Activated CD4-positive, alpha-beta memory T cell treated with anti-CD3 and anti-CD28 coated beads for 36 hours (primary cell): ENCODE measurements at places on chromosomes 5 and 9. TPM values are rescaled to one million over a fixed set of nuclear protein-coding genes. Genes with fewer than 3 reads are reported as not detected.

DNA sequence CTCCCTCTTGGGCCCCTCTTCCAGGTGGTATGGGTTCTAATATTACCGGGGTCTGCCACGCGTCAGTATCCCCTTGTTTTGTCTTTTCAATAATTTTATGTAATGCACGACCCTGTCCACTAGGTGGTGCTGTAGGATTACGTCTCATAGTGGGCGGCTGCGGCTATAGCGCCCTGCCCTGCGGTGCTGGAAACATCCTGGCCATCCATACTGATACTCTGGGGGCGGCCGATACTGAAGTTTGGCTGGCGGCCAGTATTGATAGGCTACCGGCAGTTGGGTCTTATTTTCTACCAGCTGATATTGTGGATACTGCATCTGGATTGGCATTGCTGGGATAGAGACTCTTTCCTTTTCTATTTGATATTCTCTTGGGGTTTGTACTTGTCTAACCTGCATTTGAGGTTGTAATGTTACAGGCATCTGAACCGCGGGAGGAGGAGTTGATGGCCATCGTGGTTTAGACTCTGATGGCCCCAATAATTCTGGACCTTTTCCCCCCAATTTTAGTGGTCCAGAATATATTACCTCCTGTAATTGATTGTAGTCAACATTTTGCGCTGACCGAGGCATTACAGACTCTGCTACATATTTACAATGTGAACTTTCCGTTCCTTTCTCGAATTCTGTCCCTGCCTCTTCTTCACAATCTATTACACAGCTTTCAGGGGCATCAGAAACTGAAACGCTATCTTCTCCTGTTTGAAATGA lies 3.3 kb upstream of the TMEM141 start:
- DNase-seq, result peak; percentile 84

DNA sequence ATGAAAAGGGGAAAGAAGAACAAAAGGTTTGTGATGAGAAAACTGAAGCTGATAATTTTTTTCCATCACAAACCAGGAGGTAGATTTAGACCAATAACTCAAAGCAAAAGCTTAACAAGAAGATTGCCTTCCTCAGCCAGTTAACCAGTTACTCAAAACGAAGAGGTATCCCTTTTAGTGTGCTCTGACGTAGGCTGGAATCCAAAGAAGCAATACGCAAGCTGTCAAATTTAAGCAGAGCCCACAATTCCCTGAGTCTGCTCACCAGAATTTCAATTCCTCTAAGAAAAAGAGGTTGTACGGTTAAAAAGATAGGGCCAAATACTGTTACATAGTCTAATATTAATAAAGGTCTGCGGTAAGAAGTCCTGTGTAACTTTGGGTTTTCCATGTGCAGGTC lies 61.8 kb downstream of the BRINP1 start:
- DNase-seq, result no peak

GRCh38 chr5:97115932-97116331 lies 26.5 kb downstream of the LIX1 start:
- no peak for DNase-seq

GRCh38 chr9:28234894-28235277 lies 661.6 kb upstream of the C9orf72 start:
- DNase-seq, result no peak

GRCh38 chr5:88426441-88426840 lies 157.8 kb upstream of the TMEM161B start:
- DNase-seq, result no peak

GRCh38 chr9:11892401-11892800 lies 800.8 kb upstream of the TYRP1 start:
- DNase-seq, result no peak

GRCh38 chr9:2307480-2307879 lies 292.3 kb downstream of the SMARCA2 start:
- DNase-seq, result no peak

PDGFRB gene
- 0.34 TPM for total RNA-seq

PCDHB3 gene
- not detected for total RNA-seq

ABO gene
- total RNA-seq, result not detected
